ENCODE measurements at places on chromosomes 13 and 19.

GRCh38 chr13:66265371-66265770 lies 964.8 kb downstream of the PCDH9 start:
- no peak for DNase-seq

GRCh38 chr13:26991508-26992181 lies 180.0 kb downstream of the USP12 start:
- no peak for DNase-seq

DNA sequence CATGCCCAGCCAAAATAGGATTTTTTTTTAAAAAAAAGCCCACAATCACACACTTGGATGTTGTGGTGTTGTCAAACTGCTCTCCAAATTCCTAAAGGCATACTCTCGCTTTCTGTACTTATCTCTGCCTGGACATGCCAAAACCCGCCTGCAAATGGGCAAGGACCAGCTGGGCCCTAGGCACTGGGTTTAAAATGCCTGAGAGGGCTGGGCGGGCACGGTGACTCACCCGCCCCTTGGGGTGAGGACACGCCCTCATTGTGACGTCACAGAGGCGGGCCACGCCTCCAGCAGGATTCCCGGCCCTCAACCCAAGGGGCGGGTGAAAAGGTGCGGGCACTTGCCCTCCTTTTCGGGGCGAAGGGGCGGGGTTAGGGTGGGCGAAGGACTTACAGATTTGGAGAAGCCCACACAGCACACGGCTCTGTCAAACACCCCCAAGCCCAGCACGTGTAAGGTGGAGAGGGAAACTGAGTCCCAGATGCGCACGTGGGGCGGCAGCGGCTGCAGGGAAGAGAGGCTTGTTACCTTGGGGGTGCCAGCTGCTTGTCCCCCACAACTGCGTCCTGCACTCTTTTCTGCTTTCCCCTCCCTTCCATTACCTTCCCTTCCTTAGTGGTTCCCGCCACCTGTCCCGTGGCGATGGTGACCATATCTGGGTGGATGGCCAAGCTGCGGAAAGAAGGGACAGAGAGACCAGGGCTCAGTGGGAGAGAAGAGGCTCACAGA lies 6.6 kb downstream of the EML2 start:
- DNase-seq, result peak; percentile 53

DNA sequence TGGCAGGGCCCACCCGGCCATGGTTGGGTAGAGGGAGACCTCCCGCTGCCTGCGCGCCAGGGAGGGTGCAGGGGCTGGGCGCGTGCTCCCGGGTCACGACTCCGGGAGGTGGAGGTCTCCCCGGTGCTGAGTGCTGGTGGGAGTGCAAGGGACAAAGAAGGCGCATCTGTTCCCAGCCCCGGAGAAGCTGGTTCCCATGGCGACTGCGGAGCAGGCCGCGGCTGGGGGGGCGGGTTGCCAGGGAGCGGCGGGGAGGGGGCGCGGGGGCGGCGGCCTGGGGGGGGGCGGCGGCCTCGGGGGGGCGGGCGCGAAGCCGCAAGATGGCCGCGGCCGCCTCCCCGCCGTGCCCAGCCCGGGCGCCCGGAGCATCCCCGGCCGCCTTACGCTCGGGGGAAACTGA lies 1.2 kb downstream of the CBARP start:
- peak; percentile 22 for DNase-seq

GRCh38 chr13:66195238-66195637 lies 1034.9 kb downstream of the PCDH9 start:
- no peak for DNase-seq

DNA sequence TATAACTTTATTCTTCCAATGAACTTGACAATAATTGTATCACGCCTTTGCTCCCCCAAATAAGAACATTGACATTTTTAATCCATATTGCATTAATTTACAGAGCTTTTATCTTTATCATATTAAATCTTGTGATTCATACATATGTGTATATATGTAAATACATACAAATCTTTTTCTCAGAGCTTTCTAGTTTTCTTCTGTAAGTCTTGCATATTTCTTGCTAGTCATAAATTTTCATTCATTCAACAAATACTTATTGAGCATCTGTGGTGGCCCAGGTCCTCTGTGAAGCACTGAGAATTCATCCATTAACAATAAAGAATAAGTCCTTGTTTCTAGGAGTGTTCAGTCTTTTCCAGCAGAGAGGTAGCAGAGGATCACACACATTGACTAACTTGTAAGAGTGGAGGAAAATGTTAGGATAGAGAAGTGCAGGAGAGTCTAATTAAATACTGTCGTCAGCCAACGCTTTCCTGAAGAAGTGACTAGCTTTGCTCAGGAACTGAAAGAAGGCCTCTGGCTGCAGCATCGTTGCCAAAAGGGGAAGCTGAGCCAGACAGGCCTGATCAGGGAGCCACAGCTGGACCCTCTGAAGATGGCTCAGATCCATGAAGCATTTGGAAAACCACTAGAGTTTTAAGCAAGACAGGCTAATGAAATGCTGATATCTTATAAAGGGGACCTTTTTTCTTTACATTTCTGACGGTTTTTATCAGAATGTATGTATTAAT lies 38.6 kb upstream of the LAMP1 start:
- no peak for DNase-seq

DNA sequence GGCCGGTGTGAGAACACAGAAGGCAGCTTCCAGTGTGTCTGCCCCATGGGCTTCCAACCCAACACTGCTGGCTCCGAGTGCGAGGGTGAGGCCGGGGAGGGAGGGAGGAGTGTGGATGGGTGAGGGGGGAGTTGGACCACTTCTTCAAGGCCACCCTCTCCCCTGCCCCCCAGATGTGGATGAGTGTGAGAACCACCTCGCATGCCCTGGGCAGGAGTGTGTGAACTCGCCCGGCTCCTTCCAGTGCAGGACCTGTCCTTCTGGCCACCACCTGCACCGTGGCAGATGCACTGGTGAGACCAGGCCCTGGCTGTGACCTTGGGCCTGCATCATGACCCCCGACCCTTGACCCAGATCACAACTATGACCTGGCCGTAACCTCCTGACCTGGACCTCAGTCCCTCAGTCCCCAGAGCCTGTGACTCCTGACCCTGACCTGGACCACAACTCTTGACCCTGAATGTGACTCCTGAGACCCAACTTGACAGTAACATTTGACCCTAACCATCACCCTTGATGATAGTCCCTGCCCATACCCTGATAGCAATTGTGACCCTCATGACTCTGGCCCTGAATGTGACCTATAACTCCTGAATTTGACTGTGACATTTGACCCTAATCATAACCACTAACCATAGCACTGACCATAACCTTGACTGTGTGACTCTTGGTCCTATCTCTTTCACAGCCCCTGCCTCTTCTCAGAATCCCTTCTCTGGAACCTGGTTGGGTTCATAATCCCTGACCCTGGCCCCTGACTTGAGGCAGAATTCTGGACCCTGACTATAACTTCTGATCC lies 10.9 kb downstream of the LTBP4 start:
- DNase-seq, result no peak

- no peak for DNase-seq
Observed at GRCh38 chr19:33464733-33465115, 56.9 kb downstream of the PEPD start.

- DNase-seq, result no peak
Observed at GRCh38 chr13:109333893-109334651, 452.3 kb downstream of the IRS2 start.

DNA sequence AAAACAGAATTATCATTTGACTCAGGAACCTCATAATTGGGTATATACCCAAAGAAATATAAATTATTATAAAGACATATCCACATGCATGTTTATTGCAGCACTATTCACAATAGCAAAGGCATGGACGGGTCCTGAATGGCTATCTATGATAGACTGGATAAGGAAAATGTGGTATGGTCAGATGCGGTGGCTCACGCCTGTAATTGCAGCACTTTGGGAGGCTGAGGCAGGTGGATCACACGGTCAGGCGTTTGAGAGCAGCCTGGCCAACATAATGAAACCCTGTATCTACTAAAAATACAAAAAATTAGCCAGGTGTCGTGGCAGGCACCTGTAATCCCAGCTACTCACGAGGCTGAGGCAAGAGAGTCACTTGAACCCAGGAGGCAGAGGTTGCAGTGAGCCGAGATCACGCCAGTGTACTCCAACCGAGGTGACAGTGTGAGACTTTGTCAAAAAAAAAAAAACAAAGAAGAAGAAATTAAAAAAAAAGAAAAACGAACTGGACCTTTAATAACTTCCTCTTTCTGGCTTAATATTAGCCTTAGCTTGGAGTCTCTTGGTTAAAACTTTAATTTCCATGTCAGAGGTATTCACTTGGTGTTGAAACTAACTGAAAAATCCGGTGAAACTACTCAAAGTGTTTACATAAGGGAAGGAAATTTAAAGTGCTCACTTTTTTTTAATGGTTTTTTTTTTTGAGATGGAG lies 104.4 kb downstream of the ZNF486 start:
- DNase-seq, result no peak

DNA sequence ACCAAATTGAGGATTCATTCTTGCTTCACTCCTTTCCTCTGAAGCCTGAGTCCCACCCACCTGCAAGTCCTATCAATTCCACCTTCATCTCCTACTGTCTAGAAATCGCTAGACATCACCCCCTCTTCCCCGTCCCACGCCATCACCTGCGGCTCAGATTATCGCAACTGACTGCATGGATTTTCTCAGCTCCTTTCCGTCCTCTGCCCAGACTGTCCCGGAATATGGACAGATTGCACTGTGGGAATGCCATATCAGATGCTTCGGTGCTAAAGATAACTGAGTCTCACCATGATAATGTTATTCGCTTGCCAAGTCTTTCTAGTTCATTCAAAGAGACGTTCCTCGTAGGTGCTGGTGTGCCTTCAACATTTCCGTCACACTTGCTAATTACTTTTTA lies 66.4 kb upstream of the USP29 start:
- no peak for DNase-seq

GRCh38 chr19:7488736-7489353 lies at the start of gene PEX11G:
PEX11G (minus strand) TSS chr19:7489035; CDS start chr19:7489010, 25 bp downstream.
- peak; percentile 68 for DNase-seq

DNA sequence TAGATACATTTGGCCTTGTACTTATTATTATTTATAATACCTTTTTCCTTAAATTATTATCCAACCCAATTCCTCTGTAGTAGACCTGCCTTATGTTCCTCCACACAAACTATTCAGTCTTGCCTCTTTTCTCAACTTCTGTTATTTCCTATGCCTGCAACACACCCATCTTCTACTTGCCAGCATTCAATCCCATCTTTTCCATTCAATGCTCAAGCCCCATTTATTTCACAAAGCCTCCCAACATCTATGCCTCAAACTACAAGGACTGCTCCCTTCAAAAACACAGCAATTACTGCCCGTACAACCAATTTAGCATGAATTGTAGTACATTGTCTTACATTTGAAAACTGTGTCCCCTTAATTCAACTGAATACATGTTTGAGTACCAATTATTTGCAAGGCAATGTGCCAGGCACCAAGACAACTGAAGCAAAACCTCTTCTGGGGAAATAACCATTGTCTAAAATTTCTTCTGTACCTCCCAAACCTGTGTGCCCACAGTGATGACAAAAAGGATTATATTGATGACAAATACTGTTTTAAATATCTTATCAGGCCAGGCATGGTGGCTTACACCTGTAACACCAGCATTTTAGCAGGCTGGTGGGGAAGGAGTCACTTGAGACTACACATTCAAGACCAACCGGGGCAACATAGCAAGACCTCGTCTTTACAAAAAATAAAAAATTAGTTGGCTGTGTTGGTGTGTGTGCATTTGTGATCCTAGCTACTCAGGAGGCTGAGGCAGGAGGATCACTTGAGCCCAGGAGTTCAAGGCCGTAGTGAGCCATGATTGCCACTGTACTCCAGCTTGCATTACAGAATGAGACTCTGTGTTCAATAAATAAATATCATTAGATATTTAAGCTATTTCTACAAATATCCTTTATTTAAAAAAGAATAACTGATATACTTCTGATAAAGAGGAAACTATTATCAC lies 35.1 kb downstream of the ELF1 start:
- peak; percentile 42 for DNase-seq

DNA sequence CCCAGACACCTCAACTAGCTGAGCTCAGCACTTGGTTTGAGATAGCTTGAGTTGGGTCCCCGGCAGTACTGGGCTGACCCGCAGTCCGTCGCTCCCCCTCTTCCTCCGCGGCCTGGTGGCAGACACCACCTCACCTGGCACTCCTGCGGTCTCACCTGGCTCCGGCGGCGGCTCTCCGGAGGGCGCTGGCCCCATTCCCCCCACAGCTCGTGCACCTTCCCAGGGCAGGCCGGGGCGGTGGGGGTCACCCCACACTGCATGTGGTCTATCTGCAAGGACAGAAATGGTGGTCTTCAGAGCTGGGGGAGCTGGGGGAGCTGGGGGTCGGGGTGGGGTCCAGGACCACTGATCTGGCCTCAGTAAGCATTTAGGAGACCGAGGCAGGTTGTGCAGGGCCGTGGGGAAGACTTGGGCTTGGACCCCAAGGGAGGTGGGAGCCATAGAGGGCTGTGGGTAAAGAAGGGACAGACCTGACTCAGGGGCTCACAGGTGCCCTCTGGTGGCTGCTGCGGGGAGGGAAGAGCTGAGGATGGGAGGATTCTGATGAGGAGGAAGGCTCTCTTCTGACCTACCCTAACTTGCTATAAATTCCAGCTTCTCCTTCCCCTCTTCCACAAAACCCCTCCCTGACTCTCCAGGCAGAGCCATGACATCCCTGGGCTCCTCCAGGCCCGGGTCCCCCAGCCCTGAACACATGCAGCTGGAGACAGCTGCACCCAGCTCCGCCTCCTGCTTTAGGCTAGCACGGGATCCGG lies 6.7 kb upstream of the PLIN4 start:
- no peak for DNase-seq

GRCh38 chr19:7603919-7604318 lies 8.3 kb downstream of the CAMSAP3 start:
- DNase-seq, result no peak

All from DMS79 (cell line).